ENCODE measurements at places on chromosomes 1 and 21. TPM values are rescaled to one million over a fixed set of nuclear protein-coding genes. Genes with fewer than 3 reads are reported as not detected.
A peak's percentile ranks its signal among the peaks of the same experiment; 100 is the strongest.

- no peaks in the 10 kb centered on the region for H3K4me1 ChIP-seq
- no peaks in the 10 kb centered on the region for H3K36me3 ChIP-seq
- no peak overlapping the region for H3K27ac ChIP-seq
- DNase-seq = no peak
- H3K4me3 ChIP-seq = no peak overlapping the region
Measured at GRCh38 chr1:24605534-24606295, 37.4 kb upstream of the SRRM1 start.

DNA sequence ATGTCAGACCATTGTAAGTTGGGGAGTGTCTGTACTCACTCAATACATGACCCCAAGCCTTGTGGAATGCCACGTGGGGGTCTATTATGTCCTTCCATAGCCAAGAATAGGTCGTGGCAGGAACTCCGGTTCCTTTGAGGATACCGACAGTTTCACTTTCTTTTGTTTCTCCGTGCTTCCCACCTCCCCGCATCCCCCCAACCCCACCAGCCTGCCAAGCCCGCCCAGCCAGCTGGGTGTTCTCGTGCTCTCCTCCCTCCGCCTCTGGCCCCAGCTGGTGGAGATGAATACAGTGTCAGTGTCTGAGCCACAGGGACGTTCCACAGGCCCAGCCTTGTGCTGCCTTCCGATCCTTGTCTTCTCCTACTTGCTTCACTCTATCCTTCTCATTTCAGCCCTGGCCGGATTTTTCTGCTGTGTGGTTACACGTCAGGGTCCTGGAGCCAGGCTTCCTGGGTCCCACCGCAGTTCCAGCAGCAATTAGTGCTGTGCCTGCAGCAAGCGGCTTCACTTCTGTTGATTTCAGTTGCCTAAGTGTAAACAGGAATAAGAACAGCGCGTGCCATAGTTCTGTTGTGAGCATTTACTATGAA lies 4.1 kb upstream of the AGTRAP start:
- H3K36me3 ChIP-seq = no peaks in the 10 kb centered on the region
- peak overlapping the region; percentile 33 for H3K27ac ChIP-seq
- peaks cover 3% of the 10 kb centered on the region for H3K4me1 ChIP-seq
- H3K27me3 ChIP-seq = no peaks in the 10 kb centered on the region

DNA sequence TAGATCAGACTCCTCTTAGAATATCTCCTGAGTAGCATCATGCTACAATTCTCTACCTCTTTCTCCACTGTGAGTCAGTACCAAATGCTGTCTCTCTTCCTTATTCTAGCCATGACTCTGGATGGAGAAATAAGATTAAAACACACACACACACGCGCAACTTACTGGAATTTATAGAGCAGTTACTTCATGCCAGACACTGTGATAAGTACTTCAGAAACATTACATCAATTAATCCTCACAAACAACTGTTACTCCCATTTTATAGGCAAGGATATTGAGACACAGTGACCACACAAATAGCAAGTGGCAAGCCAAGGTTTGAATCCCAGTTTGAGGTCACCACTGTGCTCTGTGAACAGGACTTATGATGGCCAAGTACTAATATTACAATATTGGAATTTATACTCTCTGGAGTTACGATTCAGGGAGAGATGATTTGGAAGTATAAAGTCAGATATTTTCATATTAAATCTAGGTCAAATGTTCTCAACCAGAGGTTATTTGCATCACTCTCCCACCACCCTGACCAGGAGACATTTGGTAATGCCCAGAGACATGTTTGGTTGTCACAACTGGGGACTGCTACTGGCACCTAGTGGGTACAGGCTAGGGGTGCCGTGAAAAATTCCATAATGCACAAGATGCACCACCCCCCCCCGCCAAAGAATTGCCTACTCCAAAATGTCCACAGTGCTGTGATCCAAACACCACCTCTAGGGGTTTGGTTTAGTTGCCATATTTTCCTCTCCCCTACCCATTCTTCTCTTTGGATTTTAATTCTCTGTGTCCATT lies 221.6 kb downstream of the LTN1 start:
- peak overlapping the region; percentile 64 for H3K27ac ChIP-seq
- H3K4me3 ChIP-seq = no peak overlapping the region
- H3K36me3 ChIP-seq = no peaks in the 10 kb centered on the region
- no peak for DNase-seq

DNA sequence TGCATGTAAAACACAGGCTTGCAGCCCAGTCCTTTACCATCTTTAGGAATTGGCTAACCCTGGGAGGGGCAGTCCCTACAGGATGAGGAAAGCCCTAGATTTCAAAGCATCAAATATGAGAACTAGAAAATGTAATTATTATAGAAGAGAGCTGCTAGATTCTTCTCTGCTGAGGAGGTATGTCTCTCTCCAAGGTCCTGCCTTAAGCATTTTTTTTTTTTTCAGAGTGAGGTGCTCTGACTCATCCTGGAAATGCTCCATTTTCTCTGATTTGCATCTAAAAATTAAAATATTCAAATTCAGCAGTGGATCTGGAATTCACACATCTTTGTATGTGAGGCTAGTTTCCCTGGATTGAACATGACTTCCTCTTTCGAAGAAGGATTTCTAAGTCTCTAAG lies 149.8 kb downstream of the ZNF648 start:
- no peaks in the 10 kb centered on the region for H3K4me1 ChIP-seq
- H3K4me3 ChIP-seq = no peak overlapping the region
- no peak for DNase-seq
- H3K36me3 ChIP-seq = no peaks in the 10 kb centered on the region
- H3K27ac ChIP-seq = no peak overlapping the region
- H3K27me3 ChIP-seq = no peaks in the 10 kb centered on the region

DNA sequence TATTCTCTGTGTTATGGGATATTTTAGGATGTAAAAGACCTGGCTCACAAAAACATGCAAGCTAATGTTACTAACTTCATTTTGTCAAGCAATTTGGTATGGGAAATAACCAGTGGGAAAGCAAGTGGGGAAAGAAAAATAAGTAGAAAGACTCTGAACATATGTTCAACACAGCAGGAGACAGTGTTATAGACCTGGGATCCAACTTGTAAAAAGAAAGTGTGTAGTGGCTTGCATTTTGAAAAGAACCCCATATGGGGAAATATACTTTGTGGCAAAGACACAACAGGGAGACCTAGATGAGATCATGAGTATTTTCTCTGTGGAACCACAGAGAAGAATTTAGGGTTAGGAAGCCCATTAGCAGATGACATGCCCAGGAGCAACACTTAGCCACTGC lies 212.7 kb upstream of the NRIP1 start:
- no peaks in the 10 kb centered on the region for H3K36me3 ChIP-seq
- peaks cover 5% of the 10 kb centered on the region for H3K4me1 ChIP-seq
- H3K27me3 ChIP-seq = no peaks in the 10 kb centered on the region
- no peak overlapping the region for H3K27ac ChIP-seq

DNA sequence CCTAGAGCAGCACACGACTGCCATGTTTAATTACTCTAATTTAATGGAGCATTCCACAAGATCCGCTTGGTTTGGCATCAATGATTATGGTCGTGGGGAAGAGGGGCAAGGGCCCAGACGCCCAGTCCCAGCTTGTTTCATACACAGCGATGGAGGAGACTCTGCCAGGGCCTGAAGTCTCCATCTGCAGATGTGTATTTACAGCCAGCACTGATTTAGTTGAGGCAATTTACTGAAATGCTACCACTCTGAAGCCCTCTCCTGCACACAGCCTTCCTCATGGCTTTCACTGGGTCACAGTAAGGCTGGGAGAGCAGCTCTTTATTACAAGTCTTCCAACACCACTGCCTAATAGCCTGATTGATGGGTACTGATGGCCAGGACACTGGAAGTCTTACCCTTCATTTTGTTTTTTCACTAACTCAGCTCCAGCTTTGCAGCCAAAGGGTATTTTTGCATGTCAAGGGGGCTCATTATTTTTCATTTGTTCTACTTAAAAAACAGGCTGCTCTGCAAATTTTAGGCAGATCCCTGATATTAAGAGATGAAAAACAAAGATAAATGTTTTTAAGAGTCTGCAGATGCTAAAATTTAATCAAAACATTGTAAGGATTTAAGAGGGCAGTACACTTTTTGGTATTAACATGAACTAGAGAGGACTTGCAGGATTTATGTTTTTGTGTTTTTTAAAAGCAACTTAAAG lies 236.3 kb downstream of the SIPA1L2 start:
- no peaks in the 10 kb centered on the region for H3K27me3 ChIP-seq
- DNase-seq = no peak
- no peaks in the 10 kb centered on the region for H3K36me3 ChIP-seq
- no peak overlapping the region for H3K27ac ChIP-seq

- H3K36me3 ChIP-seq = no peaks in the 10 kb centered on the region
- H3K27me3 ChIP-seq = no peaks in the 10 kb centered on the region
- H3K4me1 ChIP-seq = peaks cover 76% of the 10 kb centered on the region
- DNase-seq = no peak
- H3K27ac ChIP-seq = peak overlapping the region; percentile 90
Measured at GRCh38 chr1:54291276-54292001, 91.5 kb downstream of the MRPL37 start.

DNA sequence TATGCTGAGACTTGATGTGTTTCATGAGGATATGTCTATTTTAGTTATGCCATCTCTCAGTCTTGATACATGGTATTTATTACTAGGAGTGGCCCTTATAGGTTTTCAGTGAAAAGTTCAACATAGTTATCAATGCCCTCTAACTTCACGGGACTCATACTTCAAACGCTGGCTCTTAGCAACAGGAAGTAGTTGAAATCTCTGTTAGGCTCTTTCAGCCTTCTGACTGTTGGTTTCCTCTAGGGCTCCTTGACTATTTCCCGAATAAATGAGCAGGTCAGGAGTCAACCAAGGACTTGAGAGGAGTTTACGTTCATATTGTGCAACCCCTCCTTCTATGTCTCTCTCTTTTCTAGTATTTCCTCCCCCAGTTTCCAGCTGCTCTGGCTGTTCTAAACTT lies 141.8 kb downstream of the RGS7 start:
- no peaks in the 10 kb centered on the region for H3K36me3 ChIP-seq
- no peaks in the 10 kb centered on the region for H3K4me1 ChIP-seq
- H3K4me3 ChIP-seq = no peak overlapping the region
- H3K27me3 ChIP-seq = no peaks in the 10 kb centered on the region
- DNase-seq = no peak

GRCh38 chr1:221527886-221528624 lies 213.8 kb downstream of the DUSP10 start:
- no peak for DNase-seq
- no peaks in the 10 kb centered on the region for H3K36me3 ChIP-seq
- H3K27me3 ChIP-seq = no peaks in the 10 kb centered on the region
- H3K4me1 ChIP-seq = no peaks in the 10 kb centered on the region
- no peak overlapping the region for H3K4me3 ChIP-seq

GRCh38 chr1:206445116-206445515 lies 25.2 kb upstream of the IKBKE start:
- H3K4me3 ChIP-seq = no peak overlapping the region
- DNase-seq = peak; percentile 80
- no peaks in the 10 kb centered on the region for H3K27me3 ChIP-seq
- peaks cover 12% of the 10 kb centered on the region for H3K36me3 ChIP-seq

The F5 gene
- 0.07 TPM for total RNA-seq

The KRTAP8-1 gene
- not detected for total RNA-seq

The C1orf74 gene
- 0.73 TPM for total RNA-seq

The UBXN10 gene
- total RNA-seq = 0.48 TPM

The C1orf185 gene
- total RNA-seq = not detected

The RBM11 gene
- total RNA-seq = not detected

The ELF3 gene
- total RNA-seq = 0.42 TPM

The AADACL3 gene
- total RNA-seq = not detected

The TMEM61 gene
- total RNA-seq = not detected

The CFHR1 gene
- not detected for total RNA-seq
